ENCODE measurements at places on chromosomes 6 and 20. TPM values are rescaled to one million over a fixed set of nuclear protein-coding genes. Genes with fewer than 3 reads are reported as not detected.

- DNase-seq: no peak
These were observed 159.9 kb upstream of the PCSK2 start for GRCh38 chr20:17066902-17067301.

GRCh38 chr20:33826270-33826897 lies 15.2 kb downstream of the CHMP4B start:
- DNase-seq: no peak

DNA sequence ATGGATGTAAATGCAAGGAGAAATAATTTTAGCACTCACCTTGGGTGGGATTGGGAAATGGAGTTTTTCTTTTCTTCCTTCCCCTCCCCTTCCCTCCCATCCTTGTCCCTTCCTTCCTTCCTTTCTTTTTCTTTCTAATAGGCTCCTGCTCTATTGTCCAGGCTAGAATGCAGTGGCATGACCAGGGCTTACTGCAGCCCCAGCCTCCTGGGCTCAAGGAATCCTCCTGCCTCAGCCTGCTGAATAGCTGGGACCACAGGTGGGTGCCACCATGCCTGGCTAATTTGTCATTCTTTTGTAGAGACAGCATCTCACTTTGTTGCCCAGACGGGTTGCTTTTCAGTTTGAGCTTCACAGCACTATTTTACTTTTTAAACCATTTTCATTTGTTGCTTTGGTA lies 21.5 kb upstream of the ATRN start:
- no peak for DNase-seq

GRCh38 chr6:138509371-138509770 lies 10.1 kb upstream of the NHSL1 start:
- DNase-seq: no peak

GRCh38 chr20:40008177-40008576 lies 680.9 kb downstream of the MAFB start:
- no peak for DNase-seq

DNA sequence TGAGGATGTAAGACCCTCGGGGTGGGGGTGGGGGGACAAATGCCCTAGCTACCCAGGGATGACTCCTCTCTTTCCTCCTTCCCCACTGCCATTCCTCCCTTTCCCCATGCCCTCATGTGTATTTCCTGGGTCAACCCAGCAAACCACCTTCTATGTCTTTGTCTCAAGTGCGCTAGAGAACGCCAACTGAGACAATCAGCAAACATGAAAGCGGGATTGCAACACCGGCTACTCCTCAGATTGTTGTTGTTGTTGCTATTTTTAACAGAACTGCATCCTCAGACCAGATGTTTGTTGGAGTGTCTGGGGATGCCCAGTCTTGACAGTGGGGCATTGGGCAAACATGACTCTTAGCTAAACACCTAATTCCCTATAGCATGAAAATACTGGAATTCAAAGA lies 39.3 kb upstream of the HIVEP1 start:
- no peak for DNase-seq

GRCh38 chr20:17511401-17511800 lies 19.8 kb downstream of the BFSP1 start:
- no peak for DNase-seq

DNA sequence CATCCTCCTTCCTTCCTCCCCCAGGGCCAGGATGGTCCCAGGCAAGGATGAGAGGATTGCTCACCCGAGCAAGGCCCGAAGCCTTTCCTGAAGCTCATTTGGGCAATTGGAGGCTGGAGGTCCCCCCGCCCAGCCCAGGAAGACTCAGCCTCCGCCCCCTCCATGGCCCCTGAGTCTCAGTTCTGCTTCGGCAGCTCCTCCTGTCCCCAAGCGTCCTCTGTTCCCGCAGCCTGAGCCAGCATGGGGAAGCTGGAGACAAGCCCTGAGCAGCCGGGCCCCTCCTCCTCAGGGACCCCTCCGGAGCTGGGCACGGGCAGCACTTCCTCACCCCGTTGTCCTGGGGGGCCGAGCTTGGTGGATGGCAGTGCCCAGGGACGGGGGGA lies 26.0 kb downstream of the SLC17A9 start:
- no peak for DNase-seq

DNA sequence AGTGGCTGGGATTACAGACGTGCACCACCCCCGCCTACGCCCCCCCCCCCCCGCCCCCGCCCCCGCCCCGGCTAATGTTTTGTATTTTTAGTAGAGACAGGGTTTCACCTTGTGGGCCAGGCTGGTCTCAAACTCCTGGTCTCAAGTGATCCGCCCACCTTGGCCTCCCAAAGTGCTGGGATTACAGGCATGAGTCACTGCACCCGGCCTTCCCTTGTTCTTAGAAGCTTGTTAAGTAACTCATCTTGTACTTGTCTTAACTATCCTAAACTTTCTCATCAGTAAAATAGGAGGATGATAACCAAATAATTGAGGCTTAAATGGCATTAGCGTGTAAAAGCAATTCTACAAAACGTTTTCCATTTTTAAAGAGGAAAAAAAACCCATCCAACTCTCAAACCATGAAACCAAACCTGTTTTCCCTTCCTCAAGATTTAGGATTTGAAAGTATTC lies 4.2 kb downstream of the CDYL start:
- no peak for DNase-seq

GRCh38 chr6:150355932-150356331 lies 12.9 kb upstream of the IYD start:
- DNase-seq: no peak

DNA sequence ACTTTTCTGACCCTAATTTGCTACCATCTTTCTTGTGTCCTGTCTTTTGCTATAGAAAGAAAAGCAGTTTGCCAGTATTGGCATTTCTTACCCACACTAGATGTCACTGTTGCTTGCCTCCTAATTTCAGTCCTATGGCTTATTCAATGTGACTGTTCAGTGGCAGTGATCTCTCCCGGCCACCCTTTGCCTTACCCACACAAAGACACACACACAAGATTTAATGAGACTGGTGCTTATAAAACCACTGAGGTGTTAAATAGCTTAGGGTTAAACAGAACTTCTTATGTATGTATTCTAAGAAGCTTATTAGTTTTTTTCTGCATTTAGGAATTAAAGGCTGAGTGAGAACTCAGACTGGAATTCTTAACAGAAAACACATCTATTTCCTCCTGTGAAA lies 233.6 kb upstream of the ASCC3 start:
- DNase-seq: peak; percentile 25

- DNase-seq: no peak
These were observed 1454.7 kb downstream of the GRIK2 start for GRCh38 chr6:102848210-102848609.

- DNase-seq: peak; percentile 74
These were observed 17.8 kb upstream of the HSF2 start for GRCh38 chr6:122381494-122382265.

DNA sequence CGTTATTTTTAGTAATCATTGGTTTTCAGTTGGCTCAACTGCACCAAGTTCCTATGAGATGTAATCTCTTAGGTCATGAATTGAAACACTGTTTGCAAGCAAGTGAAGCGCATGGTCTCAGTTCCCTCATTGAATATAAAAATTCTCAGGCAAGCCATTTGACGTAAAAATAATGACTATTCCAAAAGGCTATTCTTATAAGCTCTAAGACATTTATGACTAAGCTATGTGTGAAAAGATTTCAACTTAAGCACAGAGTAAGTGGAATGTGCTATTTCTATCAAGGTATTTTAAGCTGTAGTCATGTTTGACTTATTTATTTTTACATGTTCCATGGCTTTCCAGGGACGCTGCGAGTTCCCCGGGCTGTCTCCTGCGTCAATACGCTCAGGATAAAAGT lies 248.5 kb downstream of the THBS2 start:
- no peak for DNase-seq

GRCh38 chr6:96611342-96611991 lies 48.5 kb downstream of the FHL5 start:
- DNase-seq: no peak

GRCh38 chr6:169371344-169372127 lies 117.9 kb upstream of the THBS2 start:
- peak; percentile 78 for DNase-seq

GRCh38 chr6:160141001-160141726 lies 19.5 kb downstream of the SLC22A1 start:
- no peak for DNase-seq

DNA sequence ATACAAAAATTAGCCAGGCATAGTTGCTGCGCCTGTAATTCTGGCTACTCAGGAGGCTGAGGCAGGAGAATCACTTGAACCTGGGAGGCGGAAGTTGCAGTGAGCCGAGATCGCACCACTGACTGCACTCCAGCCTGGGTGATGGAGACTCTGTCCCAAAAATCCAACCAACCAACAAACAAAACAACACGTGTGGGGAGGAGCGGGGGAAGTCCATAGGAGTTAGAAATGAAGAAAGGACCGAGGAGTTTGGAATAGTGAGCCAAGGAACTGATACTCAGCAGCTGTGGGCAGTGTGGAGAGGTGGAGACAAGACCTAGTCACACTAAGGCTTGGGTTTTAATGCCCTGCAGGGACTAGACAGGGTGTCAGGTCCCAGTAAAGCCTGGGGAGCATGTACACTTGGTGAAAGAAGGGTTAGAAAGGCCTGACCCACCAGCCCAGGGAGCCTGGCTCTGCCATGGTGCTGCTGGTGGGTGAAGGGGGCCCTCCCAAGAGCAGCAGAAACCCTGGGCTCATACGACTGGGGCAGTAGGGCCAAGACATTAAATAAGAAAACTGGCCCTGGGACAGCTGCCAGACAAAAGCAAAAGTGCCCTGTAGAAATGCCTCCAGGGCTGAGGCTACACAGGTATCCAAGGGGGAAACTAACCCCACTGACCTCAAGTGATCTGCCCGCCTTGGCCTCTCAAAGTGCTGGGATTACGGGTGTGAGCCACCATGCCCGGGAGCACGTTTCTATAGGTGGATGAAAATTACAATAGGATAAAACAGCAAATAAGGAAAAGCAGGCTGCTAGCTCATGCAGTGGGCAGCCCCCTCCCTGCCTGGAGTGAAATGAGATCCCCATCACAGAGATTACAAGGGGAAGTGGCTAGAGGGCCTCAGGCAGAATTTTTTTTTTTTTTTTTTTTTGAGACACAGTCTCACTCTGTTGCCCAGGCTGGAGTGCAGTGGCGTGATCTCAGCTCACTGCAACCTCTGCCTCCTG lies 58.0 kb downstream of the MYH7B start:
- no peak for DNase-seq

DNA sequence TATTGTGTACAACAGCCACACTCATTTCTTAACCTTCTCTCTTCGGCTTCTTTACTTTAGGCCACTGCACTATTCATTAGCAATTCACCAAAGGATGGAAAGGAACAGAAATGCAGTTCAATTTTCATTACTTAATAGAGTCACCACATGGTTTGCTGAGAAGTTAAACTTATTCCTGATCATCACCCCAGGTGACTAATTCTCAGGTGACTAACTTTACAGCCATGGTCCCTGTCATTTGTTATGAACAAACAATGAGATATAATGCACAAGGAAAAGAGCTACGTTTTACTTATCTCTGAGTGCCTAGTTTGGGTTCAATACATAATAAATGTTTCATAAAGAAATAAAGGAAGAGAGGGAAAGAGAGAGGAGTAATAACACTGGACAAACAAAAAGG lies 45.8 kb upstream of the DST start:
- DNase-seq: no peak

- no peak for DNase-seq
These were observed 434.0 kb upstream of the JARID2 start for GRCh38 chr6:14811775-14812428.

DNA sequence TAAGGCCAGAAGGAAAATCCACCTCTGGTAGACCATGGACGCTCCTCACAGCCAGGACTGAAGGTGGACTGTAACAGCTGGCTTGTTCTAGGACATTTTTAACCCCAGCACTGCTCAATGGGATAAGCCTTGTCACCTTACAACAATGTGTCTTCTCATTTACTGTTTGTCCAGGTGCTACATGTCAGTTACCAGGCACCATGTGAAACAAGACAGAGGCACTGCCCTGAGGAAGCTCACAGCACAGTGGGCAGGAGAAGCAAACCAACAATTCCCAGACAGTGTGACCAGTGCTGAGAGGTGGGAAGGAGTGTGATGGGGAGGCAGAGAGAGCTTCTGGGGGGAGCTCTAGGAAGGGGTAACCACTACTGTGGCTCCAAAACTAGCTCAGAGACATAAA lies 10.7 kb downstream of the SNHG17 start:
- no peak for DNase-seq

DNA sequence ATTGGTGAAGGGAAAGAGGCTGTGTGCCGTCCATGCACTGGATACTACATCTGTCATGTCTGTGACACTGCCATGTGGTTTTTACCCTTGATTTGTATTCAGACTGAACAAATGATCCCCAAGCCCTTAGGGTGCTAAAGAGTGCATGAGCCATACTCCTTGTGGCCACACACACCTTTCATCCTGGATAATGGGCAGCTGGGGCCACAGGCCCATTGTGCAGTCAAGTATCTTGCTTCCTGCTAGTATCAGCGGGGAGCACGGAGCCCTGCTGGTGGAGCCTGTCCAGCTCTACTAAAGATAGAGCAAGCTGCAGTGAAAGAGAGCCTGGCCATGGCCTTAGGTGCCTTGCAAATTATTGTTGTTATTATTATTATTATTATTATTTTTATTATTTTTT lies 75.1 kb downstream of the SLX4IP start:
- no peak for DNase-seq

DNA sequence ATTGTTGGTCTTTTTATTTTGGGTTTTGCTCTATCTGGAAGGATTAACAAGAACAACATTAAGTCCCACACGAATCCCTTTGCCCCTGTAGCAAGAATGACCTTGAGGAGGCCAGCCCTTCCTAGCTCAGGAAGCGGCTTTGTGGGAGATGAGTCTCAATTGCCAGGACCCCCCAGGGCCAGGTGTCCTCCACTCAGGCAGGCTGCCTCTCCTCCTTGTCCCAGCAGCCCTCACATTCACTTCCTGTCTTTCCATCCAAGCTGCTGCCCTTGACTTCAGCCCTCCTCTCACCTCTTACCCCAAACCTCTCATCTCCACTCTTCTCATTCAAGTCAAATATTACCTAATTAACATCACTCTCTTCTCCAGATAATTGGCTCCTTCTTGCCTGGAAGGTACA lies 22.6 kb upstream of the SYNDIG1 start:
- no peak for DNase-seq

GRCh38 chr6:149852180-149852579 lies 12.0 kb downstream of the LRP11 start:
- DNase-seq: no peak

GRCh38 chr6:7260291-7261031 lies 52.5 kb downstream of the SSR1 start:
- DNase-seq: no peak

GRCh38 chr6:163731215-163732013 lies 316.9 kb downstream of the QKI start:
- DNase-seq: no peak

Gene MATN4
- 0.99 TPM for total RNA-seq

Gene VGLL2
- total RNA-seq: 2.8 TPM

Gene CLPSL2
- total RNA-seq: not detected

Gene NDRG3
- total RNA-seq: 15.4 TPM

Gene DNAH8
- total RNA-seq: 0.89 TPM

Gene ARMC12
- total RNA-seq: not detected

Gene BPIFB4
- not detected for total RNA-seq

Gene CST4
- total RNA-seq: not detected

Gene GRM1
- total RNA-seq: 0.10 TPM

Gene EHMT2
- 25.6 TPM for total RNA-seq

Gene CRISP3
- 7.4 TPM for total RNA-seq

Gene GSTA3
- total RNA-seq: 0.39 TPM

Gene PRPH2
- 2.8 TPM for total RNA-seq

Gene LRRN4
- 0.20 TPM for total RNA-seq

Gene HFE
- total RNA-seq: 4.6 TPM
